Cardiac ventricle fibroblast (primary cell): ENCODE measurements at places on chromosomes 7 and 10. TPM values are rescaled to one million over a fixed set of nuclear protein-coding genes. Genes with fewer than 3 reads are reported as not detected.

Gene SLC18A3
- not detected in 2 replicates for total RNA-seq

Gene VWC2
- total RNA-seq = not detected in 2 replicates

Gene PRPS1L1
- total RNA-seq = not detected in 2 replicates

Gene MYO3A
- total RNA-seq = not detected in 2 replicates

Gene SLC13A4
- total RNA-seq = not detected in 2 replicates

Gene ZNF736
- total RNA-seq = 4.6 and 4.8 TPM in 2 replicates

Gene GARS1
- total RNA-seq = 117 and 144 TPM in 2 replicates

Gene TAS2R5
- total RNA-seq = 0.44 and 1.3 TPM in 2 replicates

Gene RSPH10B2
- total RNA-seq = not detected in 2 replicates

Gene TFR2
- total RNA-seq = 1.4 TPM in 1 of 2 replicates, not detected in the other

Gene TRIM50
- total RNA-seq = not detected in 2 replicates

Gene SLC16A12
- 0.81 and 1.1 TPM in 2 replicates for total RNA-seq

Gene HHEX
- total RNA-seq = 1.9 and 2.3 TPM in 2 replicates

Gene SORCS1
- not detected in 2 replicates for total RNA-seq

Gene EPDR1
- 12.1 and 14.9 TPM in 2 replicates for total RNA-seq

Gene AFAP1L2
- 3.1 and 3.5 TPM in 2 replicates for total RNA-seq

Gene SFTPA1
- not detected in 2 replicates for total RNA-seq

Gene ANKRD61
- total RNA-seq = not detected in 2 replicates

Gene DNAJC12
- total RNA-seq = 6.7 and 8.3 TPM in 2 replicates

Gene FGFBP3
- total RNA-seq = 0.05 TPM in 1 of 2 replicates, not detected in the other

Gene AGAP4
- total RNA-seq = 1.5 and 3.9 TPM in 2 replicates

Gene OR6V1
- not detected in 2 replicates for total RNA-seq

Gene HUS1
- 19.5 and 27.9 TPM in 2 replicates for total RNA-seq

Gene FAM180A
- total RNA-seq = 1.3 and 1.8 TPM in 2 replicates

Gene ZNF107
- total RNA-seq = 1.9 and 3.3 TPM in 2 replicates

Gene HACD1
- 2.1 and 8.5 TPM in 2 replicates for total RNA-seq

Gene FANK1
- total RNA-seq = 1.5 and 4.6 TPM in 2 replicates

Gene MMD2
- total RNA-seq = not detected in 2 replicates

Gene MOSPD3
- total RNA-seq = 17.6 and 21.9 TPM in 2 replicates

Gene PKD2L1
- total RNA-seq = not detected in 2 replicates

Gene CPA2
- total RNA-seq = not detected in 2 replicates

Gene SPDYE11
- total RNA-seq = not detected in 2 replicates

Gene ODAD2
- not detected in 2 replicates for total RNA-seq

Gene VGF
- total RNA-seq = not detected in 2 replicates

Gene PLCE1
- total RNA-seq = 4.2 and 4.9 TPM in 2 replicates

Gene TMEM178B
- total RNA-seq = under 0.01 and 0.06 TPM in 2 replicates

Gene MSS51
- total RNA-seq = 0.68 and 0.94 TPM in 2 replicates
